Glomerular endothelial cell (primary cell): ENCODE measurements at places on chromosomes 2 and 18. TPM values are rescaled to one million over a fixed set of nuclear protein-coding genes. Genes with fewer than 3 reads are reported as not detected.

Gene RFX8
- 0.10 and 1.6 TPM in 2 replicates for total RNA-seq

- DNase-seq, result no peak
Measured at GRCh38 chr2:163266772-163267171, 428.2 kb upstream of the KCNH7 start.

DNA sequence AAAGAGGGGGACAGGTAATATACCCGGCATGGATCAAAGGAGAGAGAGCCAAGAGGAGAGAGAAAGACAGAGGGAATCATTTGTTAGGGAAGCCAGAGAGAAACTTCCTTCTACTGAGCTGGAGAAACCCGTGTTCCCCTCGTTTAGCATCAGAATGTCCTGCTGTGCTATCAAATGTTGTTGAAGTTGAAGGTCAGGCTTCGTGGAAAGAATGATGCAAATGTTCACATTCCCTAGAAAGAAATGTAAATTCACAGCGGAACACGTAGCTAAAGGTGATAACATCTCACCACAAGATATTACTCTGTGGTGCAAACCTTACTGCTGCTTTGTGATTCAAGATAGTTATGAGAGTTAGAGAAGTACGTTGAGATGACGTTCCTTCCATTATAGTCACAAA, 258.1 kb downstream of the LNPK start:
- DNase-seq, result no peak

Gene SLC11A1
- 0.05 TPM in 1 of 2 replicates, not detected in the other for total RNA-seq

GRCh38 chr2:160375802-160376469, 117.7 kb downstream of the RBMS1 start:
- DNase-seq, result no peak

Gene STARD6
- total RNA-seq, result not detected in 2 replicates

- DNase-seq, result no peak
Measured at GRCh38 chr2:144548088-144548487, 28.2 kb upstream of the ZEB2 start.

GRCh38 chr2:37600735-37601134, 70.7 kb downstream of the CDC42EP3 start:
- DNase-seq, result no peak

Gene STEAP3
- total RNA-seq, result 17.4 and 23.8 TPM in 2 replicates

DNA sequence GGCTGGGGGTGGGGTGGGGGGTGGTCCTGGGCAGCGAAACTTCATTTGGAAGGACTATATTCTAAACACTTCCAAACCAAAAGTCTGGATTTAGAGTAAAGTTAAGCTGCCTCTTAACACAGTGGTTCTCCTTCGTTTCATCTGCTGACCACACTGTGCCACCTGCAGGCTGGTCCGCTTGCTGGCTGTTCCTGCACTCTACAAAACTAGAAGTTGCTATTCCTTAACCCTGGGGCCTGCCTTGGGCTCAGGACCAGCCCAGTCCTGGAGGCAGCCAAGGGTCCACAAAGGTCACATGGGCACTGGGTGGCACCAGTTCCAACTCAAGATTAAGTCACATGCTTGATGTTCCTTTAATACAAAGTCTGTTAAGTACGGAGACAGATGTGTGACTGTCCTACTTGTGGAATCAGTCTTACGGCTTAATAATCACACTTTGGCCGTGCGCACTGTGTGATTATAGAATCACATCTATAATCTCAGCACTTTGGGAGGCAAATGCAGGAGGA, 195.4 kb downstream of the FAM210A start:
- DNase-seq, result peak; percentile 20

Gene LINC00305
- total RNA-seq, result 2.6 TPM in 1 of 2 replicates, not detected in the other

DNA sequence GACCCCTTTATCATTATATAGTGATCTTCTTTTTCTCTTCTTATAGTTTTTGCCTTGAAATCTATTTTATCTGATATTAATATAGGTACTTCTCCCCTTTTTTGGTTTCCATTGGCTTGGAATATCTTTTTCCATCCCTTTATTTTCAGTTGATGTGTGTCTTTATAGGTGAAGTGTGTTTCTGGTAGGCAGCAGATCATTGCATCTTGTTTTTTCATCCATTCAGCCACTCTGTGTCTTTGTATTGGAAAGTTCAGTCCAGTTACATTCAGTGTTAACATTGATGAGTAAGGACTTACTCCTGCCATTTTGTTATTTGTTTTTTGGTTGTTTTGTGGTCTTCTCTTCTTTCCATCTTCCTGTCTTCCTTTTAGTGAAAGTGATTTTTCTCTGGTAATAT, 133.4 kb downstream of the DIS3L2 start:
- no peak for DNase-seq

- DNase-seq, result no peak
Measured at GRCh38 chr18:8121942-8122480, 487.2 kb upstream of the RAB12 start.

DNA sequence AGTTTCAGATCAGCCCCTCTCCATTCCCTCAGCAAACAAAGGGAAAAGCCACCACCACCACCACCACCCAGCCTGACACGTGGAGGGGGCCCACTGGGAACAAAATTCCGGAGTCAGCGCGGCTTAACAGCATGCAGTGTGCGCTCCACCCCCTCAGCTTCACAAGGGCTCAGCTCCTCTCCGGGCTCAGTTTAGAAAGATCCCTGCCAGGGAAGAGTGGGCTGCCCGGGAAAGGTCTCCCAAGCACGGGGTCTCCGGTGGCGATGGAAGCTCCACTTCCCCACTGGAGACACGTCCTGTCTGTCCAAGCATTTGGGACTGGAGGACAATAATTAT, 55.7 kb downstream of the SNORC start:
- no peak for DNase-seq

Gene TRIM43B
- total RNA-seq, result 0.39 TPM in 1 of 2 replicates, not detected in the other
